H9 (cell line): ENCODE measurements at places on chromosomes 13 and 19.

DNA sequence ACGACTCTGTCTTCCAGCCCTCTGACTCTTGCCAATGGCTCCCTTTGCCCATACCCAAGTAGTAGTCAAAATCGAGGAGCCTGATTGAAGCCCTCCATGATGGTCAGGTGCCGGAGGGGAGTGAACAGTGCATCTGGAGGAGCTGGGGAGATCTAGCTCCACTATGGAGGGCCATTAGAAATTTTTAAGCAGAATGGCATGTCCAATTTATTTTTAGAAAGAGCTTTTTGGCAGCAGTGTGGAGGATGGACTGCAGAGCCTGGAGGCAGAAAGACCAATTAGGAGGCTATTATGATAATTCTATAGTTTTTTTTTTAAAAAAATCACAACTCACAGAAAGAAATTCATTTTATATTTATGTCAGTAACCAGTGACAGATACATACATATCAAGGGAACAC is 92.7 kb upstream of the SLC7A1 start:
- DNase-seq = no peak

DNA sequence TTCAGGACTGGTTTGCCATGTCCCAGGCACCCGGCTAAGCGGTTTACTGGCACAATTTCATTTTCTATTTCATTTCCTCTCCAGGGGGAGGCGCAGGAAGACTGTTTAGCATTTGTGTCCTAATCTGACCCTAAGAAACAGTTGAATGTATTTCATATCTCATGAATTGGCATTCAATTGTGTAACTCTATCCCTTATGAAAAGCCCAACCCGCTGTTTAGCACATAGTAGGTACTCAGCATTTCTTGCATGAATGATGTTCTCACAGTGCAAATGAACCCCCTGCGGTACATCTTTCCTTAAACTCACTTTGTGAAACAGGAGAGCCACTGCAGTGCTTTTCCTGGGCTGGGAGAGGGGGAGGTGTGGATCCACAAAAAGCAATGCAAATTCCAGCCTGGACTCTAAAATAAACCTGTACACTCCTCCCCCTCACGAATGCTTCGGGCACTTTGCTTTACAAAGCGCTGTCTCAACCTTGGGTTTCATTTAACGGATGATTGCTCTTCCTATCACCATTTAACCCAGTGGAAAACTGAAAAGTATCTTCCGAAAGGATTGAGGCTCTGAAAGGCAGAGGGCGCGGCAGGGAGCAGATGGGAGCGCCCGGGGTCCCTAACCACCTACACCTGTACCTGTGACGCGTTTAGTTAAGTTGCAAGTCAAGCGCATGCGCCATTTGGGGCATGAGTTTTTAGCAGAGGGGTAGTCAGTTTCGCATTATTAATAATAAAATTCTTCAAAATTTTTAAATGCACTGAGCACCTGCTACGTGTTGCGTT is 1.2 kb upstream of the EEF2 start:
- DNase-seq = peak; percentile 81

DNA sequence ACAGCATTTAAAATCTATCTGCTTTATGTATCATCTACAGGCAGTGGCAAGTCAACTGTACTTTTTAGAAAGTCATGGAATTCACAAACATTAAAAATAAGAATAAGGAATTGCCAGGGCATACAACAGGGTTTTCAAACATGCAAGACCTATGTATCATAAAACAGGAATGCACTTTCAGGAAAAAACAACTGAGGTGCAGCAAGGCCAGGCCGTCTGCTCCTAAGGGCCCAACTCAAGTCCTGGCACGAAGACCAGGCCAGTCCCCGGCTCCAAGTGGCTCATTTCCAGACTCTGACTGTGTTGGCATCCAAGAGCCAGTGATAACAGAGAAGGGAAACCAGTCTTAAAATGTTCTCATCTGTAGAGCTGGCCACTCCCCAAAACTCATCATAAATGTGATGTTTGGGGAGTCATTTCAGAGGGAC is 7.1 kb downstream of the RFX2 start:
- no peak for DNase-seq

DNA sequence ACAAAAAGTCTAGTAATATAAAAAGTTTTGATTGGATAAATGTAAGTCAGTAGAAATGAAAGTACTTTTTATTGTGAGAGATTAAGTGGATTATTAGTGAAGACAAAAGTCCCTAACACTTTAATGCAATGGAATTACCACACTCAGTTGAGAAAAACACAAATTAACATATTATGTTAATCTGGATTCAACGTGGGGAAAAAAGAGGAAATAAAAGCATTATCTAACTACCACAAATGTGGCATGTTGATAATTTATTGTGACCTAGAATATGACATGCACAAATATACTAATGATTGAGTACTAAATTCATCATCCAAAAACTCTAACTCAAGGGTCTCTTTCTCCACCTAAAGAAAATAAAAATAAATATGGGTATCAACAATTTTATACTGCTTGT is 41.5 kb downstream of the FOXO1 start:
- no peak for DNase-seq
